ENCODE measurements at places on chromosomes 6 and 20.

GRCh38 chr20:63738687-63739129 is 868 bp upstream of the SLC2A4RG start:
- no peak for DNase-seq

- no peak for DNase-seq
Measured at GRCh38 chr6:166862978-166863530, 93.3 kb downstream of the RNASET2 start.

GRCh38 chr6:126054258-126054702 is 67.9 kb downstream of the TRMT11 start:
- DNase-seq = no peak

DNA sequence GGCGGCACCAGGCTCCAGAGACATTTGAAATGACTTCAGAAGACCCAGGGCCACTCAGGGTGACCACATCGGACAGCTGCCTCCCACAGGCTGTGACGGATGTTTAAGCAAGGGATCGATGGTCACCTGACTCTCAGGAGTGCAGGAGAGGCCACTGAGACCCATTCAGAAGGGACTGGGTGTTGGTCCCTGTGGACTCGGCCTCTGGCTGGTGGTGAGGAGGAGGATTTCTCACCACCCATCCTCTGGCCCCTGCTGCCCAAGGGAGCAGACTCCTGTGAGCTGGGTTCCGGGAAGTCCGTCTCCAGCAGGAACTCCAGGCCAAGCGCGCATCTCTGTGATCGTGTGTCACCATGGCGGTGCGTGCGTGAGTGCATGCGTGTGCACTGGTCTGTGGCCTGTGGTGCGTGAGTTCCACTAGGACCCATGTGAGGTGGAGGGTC is 25.5 kb downstream of the NPEPL1 start:
- no peak for DNase-seq

DNA sequence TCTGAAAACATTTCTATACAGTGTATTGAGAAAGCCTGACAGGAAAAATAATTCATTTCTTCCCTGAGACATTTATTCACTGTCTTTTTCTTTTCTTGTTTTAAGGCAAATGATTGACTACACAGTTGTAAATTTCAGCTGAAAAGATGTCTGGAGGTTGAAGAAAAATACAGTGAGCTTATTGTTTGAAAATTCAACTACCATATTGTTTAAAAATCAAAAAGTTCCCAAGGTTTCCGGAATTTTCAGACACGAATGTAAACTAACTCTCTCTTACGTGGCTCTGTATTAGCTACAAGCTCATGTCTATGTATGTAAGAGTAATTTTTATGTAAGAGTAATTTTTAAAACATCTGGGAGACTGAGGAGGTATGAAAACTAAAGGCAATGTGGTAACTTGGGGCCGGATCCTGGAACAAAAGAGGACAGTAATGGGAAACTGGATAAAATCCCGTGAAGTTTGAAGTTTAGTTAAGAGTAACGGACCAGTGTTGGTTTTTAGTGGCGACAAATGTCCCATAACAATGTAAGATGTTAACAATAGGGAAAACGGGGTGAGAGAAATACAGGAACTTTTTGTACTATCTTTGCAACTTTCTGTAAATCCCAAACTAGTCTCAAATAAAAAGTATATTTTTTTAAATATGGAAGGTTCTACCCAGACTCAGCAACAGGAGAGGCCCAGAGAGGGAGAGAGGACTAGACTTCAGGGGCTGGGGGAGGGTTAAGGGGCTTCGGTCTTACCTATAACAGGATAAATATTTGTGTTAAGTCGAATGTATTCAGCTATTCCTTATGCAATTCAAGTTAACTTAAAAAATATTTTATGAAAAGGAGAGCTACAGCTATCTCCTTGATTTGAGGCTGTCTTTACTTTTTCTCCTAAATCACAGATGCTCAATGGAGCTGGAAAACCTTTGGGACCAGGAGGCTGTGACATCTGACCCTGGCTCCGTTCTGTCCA is 1.3 kb downstream of the PTGIS start:
- DNase-seq = no peak

DNA sequence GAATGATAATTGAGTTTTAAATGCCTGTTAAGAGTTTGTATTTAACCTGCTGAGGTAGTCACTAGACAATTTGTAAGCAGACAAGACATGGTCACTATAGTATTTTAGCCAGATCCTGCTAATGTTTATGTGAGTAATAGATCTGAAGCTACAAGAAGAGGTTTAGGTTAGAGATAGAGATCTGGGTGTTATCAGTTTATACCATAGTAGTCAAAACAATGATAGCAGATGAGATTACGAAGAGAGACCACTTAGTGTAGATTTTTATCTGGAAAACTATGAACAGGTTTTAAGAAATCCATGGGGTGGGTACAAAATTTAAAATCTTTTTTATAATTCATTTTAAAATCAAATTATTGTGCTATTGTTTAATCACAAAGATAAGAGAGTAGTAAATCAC is 47.5 kb downstream of the PHIP start:
- no peak for DNase-seq

DNA sequence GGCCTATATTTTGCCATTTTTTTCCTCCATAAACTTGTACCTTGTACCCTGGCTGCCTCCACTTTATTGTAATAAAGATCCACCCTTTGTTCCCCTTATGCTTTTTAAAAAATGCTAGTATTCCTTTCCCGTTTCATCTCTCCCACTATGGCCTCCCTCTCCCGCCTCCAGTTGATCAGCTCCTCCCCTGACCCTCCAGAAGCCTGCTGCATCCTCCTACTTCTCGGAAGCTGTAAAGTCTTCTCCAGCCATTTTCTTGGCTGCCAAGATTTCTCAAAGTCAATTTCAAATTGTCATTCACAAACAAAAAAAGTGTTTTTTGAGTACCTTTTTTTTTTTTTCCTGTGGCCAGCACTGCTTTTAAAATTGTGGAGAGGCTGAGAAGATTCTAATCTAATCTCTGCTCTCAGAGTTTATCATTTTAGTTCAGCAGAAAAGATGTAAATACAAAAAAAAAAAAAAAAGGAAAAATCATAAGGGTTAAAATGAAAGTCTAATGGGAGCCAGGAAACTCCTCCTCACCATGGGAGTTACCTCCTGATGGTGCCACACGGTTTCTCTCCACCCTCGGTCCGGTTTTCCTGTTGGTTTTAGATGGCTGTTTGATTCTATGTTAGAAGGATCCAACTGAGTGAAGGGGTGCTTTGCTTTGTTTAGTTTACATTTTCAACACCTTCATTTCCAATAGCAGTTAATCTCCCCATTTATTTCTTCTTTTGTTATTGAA is 103.0 kb upstream of the KCNK16 start:
- no peak for DNase-seq

GRCh38 chr6:119157506-119157815 is 79.0 kb upstream of the FAM184A start:
- no peak for DNase-seq

DNA sequence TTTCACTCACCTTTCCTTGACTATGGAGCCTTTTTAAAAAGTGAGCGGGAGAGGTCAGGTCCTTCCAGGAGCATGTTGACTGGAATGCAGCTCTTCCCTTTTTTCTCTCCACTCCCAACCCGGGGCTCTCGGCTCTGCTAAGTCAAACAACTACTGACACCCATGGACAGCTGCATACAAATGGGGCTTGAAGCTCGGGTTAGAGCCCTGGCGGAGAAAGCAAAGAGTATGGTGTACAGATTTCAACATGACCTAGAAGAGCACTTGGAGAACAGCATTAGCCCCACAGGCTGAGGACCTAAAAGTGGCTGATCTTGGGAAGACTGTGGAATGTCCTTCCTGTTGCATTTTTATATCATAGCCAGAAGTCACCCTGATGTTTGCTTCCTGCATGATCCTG is 162.0 kb upstream of the STMND1 start:
- no peak for DNase-seq

GRCh38 chr6:153048631-153049030 is 46.1 kb upstream of the MTRF1L start:
- DNase-seq = no peak

- DNase-seq = no peak
Measured at GRCh38 chr20:3248167-3248992, 9.4 kb upstream of the SLC4A11 start.

GRCh38 chr6:33628401-33628964 is 7.4 kb downstream of the ITPR3 start:
- DNase-seq = no peak

- no peak for DNase-seq
Measured at GRCh38 chr20:59938221-59938620, 1.9 kb downstream of the PPP1R3D start.

- no peak for DNase-seq
Measured at GRCh38 chr6:82783587-82784236, 281.9 kb downstream of the UBE3D start.

GRCh38 chr6:146287691-146288369 is 255.8 kb upstream of the RAB32 start:
- DNase-seq = no peak

DNA sequence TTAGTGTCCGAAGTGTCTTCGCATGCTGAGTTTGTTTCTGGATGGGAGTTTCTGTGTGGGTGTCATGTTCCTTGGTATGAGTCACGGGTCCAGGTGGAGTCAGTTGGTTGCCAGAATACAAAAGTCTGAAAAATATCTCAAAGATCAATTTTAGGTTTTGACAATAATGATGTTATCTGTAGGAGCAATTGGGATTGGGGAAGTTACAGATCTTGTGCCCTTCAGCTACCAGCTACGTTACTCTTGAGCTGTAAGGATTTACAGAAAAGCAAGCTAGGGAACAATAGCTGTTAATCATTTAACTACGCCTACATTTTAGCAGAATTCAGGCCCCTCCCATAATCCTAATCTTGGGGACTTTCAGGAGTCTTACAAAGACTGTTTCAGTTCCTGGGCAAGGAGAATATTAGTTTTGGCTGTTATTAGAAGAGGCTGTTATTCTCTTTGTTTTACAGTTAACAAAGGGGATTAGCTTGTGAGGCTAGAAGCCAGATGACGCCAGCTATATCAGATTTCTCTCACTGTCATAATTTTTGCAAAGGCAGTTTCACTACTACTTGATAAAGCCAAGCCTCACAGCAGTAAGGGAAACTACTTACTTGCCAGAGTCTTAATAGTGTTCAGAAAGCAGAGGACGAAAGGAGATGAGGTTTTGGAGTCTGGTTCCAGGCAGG is 15.4 kb upstream of the SLC22A16 start:
- no peak for DNase-seq

Measured in memory B cell (primary cell).